ENCODE measurements at places on chromosomes 3 and 15.

DNA sequence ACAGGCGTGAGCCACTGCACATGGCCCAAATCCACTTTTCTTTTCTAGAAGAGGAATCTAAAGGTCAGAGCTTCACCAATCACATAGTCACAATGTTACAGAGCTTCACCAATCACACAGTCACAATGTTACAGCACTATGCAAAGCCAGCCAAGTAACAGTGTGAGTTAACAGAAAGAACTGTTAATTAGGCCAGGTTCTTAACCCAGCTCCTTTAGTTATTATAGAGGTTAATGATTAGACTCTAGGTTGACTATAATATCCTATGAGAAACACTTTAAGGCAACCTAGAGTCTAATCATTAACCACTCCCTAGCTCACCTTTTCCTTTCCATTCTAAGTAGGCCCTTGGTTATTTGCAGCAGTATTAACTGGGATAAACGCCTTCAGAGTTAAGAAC lies 54.0 kb downstream of the TASOR start:
- no peak for DNase-seq

- DNase-seq = no peak
These were observed 114.7 kb downstream of the ETFA start for GRCh38 chr15:76196269-76197231.

DNA sequence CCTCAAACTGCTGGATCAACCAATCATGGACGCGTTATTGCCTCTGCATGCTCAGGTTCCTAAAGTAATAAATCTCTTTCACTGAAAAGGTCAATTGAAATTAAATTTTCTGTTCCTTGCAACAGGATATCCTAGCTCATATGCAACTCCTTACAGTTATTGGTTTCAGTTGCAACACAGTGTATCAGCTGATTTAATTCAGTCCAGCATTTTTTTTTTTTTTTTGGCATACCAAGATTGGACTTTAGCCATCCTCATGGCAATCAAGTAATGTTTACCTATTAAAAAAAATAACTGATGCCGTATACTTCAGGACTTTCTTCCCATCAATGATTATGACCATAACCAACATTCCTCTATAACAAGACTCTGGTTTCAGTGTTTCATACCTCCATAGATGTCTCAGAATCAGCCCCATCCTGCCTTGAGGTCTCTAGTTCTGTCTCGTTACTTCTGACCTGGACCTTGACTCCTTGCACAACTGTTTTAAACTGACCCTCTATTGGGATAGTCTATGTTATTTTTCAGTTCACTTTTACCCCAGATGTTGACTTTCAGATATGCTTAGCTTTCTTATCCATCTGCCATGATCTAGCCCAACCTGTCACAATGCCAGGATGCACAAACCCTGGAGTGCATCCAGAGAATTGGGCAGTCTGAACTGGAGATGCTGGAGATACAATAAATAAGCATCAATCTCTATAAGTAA lies 265.0 kb upstream of the GADL1 start:
- no peak for DNase-seq

- no peak for DNase-seq
These were observed 13.1 kb upstream of the ZBTB38 start for GRCh38 chr3:141355242-141355641.

DNA sequence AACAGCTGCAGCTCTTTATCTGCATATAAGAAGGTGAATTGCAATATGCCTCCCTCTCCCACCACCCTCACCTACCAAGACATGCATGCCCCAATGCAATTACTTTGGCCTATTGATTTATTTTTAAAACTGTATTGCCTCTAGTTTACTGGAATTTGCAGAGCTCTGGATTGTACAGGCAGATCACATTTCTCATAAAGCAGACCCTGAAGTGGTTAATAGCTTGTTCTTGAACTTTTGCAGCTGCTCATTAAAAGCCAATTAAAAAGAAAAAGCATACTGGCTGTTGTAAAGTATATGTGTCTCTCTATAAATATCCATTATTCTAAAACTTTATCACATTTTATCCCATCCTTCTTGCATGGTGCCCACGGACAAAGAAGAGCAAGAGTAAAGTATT lies 221.5 kb upstream of the TOPAZ1 start:
- no peak for DNase-seq

- no peak for DNase-seq
These were observed 60.5 kb downstream of the SENP2 start for GRCh38 chr3:185646382-185647133.

DNA sequence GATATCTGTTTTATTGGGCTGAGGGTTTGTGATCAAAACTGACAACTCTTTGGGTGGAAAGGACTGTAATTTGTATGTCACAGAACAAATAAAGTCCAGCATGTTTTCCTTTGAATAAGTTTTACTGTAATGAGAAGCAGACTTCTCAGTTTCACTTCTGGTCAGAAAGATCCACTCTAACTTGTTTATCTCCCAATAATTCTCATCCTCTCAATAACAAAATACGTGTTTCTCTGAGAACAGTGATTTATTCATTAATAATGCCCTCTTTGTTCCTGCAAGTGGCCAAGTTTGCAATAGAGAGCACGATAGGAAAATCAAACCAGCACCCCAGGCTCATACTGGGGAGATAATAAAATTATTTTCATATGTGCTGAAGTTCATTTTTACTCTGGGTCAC lies 190.6 kb downstream of the CNTN3 start:
- DNase-seq = no peak

DNA sequence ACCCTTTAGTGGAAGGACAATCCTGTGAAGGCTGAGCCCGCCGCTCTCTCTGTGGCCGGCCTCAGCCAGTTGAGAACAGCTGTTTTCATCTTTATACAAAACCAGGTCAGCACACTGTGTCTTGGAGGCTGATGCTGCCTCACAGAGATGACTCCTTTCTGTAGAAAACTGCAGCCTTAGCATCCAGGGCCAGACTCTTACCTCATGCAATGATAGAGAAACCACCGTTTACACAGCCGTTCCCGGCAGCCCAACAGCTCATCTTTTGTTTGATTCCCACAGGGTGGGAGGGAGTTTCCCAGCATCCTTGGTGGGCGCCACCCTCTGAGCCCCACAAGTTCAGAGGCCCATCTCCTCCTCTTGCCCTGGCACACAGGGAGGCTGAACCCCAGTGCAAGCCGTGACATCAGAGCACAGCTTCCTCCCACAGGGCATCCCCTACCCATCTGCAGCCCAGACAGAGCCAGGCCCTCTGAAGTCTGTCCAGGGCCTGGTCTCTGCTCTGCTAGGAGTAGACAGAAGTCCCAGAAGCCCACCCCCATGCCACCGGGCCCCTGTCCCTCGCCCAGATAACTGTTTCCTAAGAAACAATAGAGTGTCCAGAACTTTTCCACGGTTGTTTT lies 105.0 kb downstream of the LRRK1 start:
- DNase-seq = no peak

- no peak for DNase-seq
These were observed 2.7 kb upstream of the UBL7 start for GRCh38 chr15:74463634-74464033.

GRCh38 chr3:110793611-110794010 lies 278.0 kb upstream of the NECTIN3 start:
- DNase-seq = no peak
